DMS153 (cell line): ENCODE measurements at places on chromosomes 5 and 9.

DNA sequence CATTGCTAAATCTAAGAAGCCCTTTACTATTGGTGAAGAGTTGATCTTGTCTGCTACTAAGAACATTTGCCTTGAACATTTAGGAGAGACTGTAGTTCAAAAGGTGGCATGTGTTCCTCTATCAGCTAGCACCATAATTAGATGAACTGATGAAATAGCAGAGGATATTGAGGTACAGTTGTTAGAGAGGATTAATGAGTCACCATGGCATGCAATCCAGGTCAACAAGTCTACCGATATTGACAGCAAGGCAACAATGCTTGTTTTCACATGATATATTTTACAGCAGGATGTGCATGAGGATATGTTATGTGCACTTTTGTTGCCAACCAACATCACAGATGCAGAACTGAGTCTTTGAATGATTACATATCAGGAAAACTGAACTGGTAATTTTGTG lies 134.3 kb upstream of the CDH9 start:
- no peak for DNase-seq

GRCh38 chr9:92299116-92299515 lies 5.6 kb upstream of the IARS1 start:
- DNase-seq = no peak

DNA sequence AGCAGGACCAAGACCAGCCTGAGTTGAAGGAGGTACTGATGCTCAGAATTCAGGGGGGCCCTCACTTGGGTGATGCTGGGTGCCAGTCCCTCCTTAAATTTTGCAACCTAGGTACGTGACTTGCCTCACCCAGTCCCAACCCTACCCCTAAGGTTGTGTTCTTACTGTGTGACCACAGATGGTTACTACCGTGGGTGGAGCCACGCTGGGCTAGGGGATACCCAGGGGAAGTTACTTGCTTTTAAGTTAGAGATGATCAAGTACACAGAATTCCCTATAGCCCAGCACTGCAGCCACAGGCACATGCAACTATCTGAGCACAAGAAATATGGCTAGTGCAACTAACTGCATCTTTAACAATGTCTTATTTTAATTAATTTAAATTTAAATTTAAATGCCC lies 32.9 kb downstream of the NXNL2 start:
- DNase-seq = no peak

GRCh38 chr9:134635351-134636148 lies 6.1 kb upstream of the COL5A1 start:
- no peak for DNase-seq
